ENCODE measurements at places on chromosomes 2 and 18. TPM values are rescaled to one million over a fixed set of nuclear protein-coding genes. Genes with fewer than 3 reads are reported as not detected.

- DNase-seq, result no peak
Observed at GRCh38 chr2:201344663-201345366, 12.3 kb downstream of the FLACC1 start.

DNA sequence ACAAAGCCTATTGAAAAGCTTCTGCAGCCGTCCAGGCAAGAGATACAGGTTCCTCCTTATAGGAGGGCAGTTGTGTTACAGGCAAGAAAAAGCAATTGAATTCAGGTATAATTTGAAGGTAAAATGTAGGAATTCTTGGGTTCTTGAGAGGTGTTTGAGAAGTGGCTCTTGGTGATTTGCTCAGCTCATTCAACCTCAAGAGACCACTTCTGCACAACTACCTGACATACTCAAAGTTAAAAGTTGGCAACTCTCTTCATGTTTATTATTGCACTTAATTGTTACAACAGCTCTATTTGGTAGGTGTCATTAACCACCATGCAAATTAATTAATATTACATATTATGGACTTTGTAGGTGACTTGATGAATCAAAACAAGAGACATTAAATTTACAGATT, 753.2 kb downstream of the ADCYAP1 start:
- no peak for DNase-seq

The APCDD1 gene
- total RNA-seq, result 3.5 TPM

- DNase-seq, result peak; percentile 18
Observed at GRCh38 chr18:25985707-25986394, 104.6 kb downstream of the SS18 start.

DNA sequence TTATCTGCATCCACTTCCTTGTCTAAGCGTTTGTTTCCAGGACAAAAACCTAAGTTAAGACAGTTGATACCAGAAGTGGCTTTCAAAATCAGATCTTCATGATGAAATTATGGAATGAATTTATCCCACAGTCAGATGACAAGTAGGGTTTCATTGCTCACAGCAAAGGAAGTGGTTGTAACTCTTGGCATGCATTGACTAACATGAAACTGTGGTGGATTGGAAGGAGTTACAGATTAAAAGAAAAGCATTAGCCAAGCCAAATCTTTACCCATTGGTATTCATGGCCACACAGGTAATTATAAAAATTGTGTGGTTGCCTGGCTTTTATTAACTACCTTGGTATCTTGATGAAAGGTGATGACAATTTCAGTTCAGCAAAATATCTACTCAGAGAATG, 438.0 kb upstream of the NXPH2 start:
- no peak for DNase-seq

GRCh38 chr2:85737481-85737880, 16.3 kb upstream of the ATOH8 start:
- DNase-seq, result peak; percentile 77

GRCh38 chr2:133138693-133139092, 429.6 kb downstream of the NCKAP5 start:
- DNase-seq, result no peak

DNA sequence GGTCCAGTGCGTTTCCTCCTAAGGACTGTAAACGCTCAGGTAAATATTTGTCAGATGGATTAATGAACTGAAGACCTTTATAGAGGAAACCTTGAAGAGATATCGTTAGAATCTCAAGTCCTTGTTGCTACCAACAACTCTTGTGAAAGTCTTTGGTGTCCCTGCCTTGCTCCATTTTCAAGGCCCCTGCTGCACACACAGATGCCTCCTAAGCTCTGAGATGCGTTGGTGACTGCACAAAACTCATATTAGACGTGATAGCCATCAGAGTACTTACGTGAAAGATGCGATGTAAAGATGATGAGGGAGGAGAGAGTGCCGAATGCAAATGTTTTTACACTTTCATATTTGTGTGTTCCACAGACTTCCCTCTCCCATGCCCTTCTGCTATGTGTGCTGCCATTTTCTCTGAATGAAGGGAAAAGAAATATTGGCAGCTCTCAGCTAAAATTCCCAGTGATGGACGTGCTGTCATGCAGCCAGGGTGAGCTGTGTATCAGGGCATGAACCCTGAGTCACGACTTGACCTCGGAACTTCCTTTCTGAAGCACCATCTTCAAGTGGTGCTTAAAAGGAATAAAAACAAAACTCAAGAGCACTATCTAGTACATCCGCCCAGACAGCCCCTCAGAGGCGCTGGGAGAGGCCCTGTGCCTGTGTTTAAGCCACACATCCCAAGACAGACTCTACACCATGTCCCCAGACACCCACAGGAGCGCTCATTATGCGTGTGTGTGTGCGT, 117.4 kb downstream of the FAM210A start:
- DNase-seq, result no peak

DNA sequence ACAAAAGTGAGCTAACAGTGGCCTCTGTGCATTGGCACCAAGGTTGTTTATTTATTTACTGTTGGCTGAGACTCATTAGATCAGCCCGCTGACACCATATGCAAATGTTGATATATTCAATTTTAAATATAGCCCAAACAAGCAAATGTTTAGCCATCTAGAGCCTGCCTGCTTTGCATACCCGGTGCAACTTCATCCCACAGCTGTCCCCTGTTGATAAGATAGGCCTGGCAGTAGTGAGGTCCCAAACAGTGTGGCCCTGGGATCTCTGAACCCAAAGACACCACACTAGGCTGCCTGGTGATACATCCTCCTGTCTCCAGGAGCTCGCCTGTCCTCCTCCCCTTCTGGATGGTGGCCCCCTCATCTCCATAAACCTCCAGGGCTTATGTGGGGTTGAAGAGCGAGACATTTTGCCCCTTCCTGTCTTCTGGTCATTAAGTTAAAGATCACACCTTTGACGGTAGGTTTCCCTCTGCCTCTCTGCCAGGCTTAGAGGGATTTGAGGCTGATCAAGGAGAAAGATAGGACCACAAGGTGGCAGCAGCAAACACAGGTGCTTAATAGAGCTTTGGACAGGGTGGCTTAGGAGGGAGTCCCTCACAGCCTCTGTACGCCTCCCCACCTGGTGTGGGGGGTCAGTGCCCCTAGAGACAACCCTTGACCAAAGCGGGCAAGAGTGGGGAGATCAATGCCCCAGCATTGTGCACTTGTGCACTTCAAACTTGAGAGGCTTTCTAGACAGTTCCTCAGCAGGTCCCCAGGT, 23.7 kb upstream of the MYO5B start:
- peak; percentile 32 for DNase-seq

GRCh38 chr18:74617486-74617885, 19.8 kb downstream of the ZNF407 start:
- DNase-seq, result no peak

- DNase-seq, result no peak
Observed at GRCh38 chr2:127039387-127040031, 67.4 kb downstream of the BIN1 start.

GRCh38 chr2:148483665-148484064, 160.9 kb upstream of the EPC2 start:
- DNase-seq, result no peak

GRCh38 chr2:119888680-119889079, 124.2 kb upstream of the EPB41L5 start:
- peak; percentile 76 for DNase-seq

The IL1RL1 gene
- 0.32 TPM for total RNA-seq

The LCT gene
- total RNA-seq, result under 0.01 TPM

The PRSS56 gene
- total RNA-seq, result not detected

GRCh38 chr2:159595410-159596046, 20.8 kb downstream of the BAZ2B start:
- DNase-seq, result no peak

GRCh38 chr2:241051578-241052487, 50.3 kb downstream of the MTERF4 start:
- no peak for DNase-seq

The SLC4A5 gene
- under 0.01 TPM for total RNA-seq

- no peak for DNase-seq
Observed at GRCh38 chr2:141498561-141498960, 632.3 kb downstream of the LRP1B start.

The CCBE1 gene
- total RNA-seq, result 7.4 TPM

Data from fibroblast of villous mesenchyme (primary cell).